ENCODE measurements at places on chromosomes 3 and 15.

GRCh38 chr3:67361323-67361722 lies 293.1 kb downstream of the SUCLG2 start:
- no peak for DNase-seq

DNA sequence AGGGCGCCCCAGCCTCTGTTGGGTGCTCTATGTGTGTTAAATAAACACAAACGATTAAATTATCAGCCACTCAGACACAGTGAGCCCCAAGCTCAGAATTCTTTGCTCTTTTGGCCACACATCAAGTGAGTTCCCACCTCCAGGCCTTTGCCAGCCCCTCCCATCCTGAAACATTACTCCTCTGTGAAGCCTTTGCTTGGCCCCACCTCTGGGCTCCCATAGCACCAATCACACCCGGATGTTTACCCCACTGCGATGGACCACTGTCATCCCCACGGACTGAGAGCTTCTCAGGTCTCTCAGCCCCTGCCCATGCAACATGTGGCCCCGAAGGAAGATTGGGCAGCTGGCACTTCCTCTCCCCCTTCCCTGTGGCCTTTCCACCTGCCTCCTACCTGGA lies 85.1 kb downstream of the NUP210 start:
- DNase-seq: no peak

DNA sequence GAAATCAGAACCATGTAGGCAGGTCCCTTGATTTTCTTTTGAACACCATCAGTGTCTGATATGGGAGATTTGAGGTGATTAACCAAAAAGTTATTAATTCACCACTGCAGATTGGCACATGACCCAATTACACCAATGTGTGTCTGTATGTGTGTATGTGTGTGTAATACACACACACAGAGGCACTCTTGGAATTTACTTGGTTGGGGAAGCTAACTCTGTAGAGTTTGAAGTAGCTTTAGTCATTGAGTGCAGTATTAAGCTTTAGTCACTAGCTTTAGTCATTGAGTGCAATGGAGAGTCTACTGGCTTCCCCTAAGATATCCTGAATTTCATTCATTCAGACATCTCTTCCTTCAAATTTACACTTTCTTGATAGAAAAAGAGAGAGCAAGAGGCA lies 109.4 kb upstream of the C15orf61 start:
- no peak for DNase-seq

GRCh38 chr3:124653797-124654469 lies 76.3 kb upstream of the UMPS start:
- DNase-seq: no peak

DNA sequence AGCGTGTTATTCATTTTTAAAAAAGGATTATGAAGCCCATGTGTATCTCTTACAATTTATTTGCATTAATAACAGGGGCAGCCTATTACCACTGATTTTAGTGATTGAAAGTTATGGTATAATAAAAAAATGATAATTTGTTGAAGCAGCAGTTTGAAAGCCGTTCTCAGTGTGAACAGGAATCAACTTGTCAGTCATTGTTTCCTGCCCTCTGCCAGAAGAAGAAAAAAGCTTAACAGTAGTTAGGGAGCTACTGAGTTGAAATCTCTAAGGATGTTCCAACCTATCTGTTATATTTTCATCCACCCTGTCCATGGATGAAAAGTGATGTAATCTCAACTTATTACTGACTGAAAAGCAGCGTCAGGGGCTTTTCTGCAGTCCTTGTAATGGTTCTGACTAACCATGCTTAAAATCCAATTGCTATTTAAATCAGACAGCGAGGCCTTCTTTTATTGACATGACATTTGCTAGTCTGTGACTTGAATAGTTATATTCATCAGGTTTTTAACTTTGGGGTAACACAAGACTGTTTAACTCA lies 486.7 kb downstream of the ROBO2 start:
- no peak for DNase-seq

DNA sequence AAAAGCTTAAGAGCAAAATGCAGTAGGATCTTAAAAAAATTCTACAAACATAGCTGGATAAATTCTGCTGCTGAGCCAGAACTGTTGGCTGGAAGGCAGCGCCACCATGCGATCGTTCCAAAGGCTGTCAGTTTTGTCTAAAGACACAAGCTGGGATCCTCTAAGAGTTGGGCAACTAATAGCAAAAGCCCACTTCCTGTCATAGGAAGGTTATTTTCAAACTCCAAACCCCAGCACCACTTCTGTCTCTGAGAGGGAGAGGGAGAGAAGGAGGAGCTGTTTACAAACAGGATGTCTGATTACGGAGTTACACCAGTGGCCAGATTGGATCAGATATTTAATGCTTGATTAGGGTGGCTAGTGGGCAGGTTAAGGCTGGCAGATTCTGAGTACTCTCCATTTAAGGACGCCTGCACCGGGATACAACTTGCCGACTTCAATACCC lies 44.0 kb downstream of the EIF4E3 start:
- peak; percentile 82 for DNase-seq

- peak; percentile 96 for DNase-seq
These were observed 30.7 kb upstream of the ANPEP start for GRCh38 chr15:89845305-89845893.

DNA sequence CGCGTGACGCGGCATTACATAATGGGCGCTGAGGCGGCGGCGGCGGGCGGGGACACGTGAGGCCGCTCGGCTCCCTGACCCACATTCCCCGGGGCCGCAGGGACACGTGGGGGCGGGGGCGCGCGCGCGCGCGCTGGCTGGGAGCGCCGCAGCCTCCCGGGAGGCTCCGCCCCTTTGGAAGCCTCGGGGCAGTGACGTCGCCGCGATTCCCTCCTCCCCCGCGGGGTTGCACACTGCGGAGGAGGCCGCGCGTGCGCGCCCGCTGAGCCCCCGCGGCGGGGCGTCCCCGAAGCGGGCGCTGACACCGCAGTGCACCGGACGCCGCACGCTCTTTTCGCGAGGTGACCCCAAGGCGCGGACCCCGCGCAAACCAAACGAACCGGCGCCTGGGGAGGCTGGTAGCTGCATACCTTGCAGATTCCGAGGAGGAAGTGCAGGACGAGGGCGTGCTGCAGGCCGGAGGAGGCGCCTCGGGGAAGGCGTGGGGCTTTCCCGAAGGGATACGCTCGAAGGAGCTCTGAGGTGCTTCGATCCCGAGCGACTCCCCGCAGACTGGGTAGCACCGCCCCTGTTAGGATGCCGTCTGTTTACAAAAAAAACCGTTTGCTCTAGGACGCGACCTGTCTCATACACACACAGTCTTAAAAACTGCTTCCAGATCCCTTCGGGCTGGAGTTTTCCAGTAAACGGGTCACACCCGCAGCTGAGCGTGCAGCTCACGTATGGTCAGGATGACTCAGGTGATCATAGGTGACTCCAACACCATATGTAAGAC lies 1.0 kb downstream of the NR1D2 start:
- DNase-seq: peak; percentile 97

DNA sequence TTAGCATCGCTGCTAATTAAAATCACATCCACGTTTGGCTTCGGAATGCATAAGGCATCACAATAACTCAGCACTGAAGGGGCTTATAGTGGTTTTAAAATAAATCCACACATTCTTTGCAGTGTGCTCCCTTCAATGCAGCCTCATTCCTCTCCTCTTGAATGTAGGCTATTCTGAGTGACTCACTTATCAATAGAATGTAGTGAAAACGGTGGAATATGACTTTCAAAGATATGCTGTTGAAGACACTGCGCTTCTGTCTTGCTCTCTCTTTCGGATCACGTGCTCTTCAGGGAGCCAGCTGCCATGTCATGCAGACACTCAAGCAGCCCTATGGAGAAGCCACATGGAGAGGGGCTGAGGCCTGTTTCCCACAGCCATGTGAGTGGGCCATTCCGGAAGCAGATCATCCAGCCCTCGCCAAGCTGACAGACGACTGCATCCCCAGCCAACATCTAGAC lies 87.4 kb downstream of the CRYGS start:
- no peak for DNase-seq

GRCh38 chr3:5271372-5271683 lies 83.8 kb downstream of the EDEM1 start:
- DNase-seq: no peak

DNA sequence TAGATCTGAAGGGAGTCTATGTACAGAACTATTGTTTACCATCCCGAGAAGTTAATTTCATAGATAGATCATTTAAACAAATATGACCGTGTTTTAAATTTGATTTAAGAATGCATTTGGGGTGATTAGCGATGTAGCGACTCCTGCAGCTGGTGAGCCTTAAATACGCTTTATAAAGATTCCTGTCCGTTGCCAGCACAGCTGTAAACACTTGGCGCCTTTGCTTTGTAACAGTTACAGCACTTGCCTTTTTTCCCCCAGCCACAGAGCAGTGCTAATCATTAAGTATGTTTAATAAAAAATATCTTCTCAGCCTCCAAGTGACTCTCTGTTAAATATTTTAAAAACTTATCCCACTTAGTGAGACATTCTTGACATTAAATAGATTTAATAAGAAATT lies 333.8 kb downstream of the FEZF2 start:
- DNase-seq: no peak

DNA sequence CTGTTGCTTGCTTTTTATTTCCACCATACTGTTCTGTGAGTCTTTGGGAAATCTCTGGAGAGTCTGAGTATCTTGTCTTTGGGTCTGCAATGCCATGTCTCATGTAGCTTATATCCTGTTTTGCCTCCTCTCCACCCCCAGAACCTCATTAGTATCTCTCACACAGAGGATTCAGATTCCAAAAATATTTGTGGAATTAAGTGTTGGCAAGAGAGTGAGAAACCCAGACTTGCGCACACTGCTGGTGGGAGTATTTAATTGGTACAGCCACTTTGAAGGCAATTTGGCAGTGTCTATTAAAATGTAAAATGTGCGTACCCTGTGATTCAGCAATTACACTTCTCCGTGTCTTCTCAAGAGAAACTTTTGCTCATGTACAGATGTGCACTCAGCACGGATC lies 68.6 kb downstream of the ZNF621 start:
- DNase-seq: no peak

DNA sequence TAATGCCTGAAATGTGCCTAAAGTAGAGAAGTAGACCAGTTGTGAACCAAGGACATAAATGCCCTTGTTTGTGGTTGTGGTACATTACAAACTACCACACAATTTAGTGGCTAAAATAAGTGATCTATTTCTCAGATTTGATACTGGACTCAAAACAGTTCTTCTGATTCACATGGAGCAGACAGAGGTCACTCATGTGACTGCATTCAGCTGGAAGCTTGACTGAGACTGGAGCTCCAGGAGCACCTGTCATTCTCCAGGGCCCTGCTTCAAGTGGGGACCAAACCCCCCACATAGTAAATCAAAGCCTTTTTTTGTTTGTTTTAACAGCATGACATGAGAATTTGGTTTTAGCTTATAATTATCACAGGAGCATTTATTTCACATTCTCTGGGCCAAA lies 301.2 kb downstream of the OXSM start:
- no peak for DNase-seq

- no peak for DNase-seq
These were observed 142.7 kb upstream of the IGF1R start for GRCh38 chr15:98505611-98506031.

GRCh38 chr3:84904816-84905555 lies 53.8 kb upstream of the CADM2 start:
- DNase-seq: no peak

DNA sequence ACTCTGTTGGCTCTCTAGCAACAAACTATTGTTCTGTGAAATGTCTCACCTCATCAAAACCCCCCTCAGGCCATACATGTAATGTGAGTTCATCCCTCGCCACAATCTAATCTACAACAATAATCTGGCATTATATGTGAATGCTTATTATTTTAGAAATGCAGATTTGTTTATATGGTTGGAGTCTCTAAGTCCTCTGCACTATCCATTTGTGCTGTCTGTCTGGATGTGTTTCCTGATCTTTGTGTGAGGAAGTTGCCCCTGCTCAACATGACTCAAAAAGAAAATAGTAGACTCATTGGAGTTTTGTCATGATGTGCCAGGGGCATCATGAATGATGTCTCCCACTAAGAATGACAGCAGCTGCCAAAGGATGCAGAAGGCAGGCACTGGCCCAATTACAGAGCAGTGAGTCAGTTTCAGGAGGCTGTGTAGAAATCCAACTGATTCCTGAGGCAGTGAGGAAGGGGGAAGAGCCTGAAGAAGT lies 161.6 kb upstream of the PDZRN3 start:
- peak; percentile 84 for DNase-seq

GRCh38 chr3:94179059-94179458 lies 116.2 kb downstream of the NSUN3 start:
- DNase-seq: no peak

GRCh38 chr3:60095516-60095915 lies 1045.7 kb upstream of the CFAP20DC start:
- no peak for DNase-seq

DNA sequence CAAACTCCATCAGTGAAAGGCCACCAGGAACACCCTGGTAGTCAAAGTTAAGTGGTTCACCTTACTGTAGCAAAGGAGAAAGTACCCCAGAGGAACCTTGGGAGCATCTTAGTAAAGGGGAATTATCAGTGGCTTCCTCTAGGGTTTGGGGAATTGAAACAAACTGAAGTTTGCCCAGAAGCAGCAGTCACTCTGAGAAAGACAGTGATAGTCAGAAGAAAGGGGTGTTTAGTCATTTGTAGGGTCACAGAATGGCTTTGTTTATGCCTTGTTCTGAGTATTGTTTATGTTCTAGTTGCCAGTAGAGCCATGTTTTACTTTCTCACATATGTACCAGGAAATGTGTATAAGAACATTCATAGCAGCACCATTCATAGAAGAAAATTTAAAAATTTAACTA lies 93.8 kb downstream of the FHIT start:
- DNase-seq: no peak

DNA sequence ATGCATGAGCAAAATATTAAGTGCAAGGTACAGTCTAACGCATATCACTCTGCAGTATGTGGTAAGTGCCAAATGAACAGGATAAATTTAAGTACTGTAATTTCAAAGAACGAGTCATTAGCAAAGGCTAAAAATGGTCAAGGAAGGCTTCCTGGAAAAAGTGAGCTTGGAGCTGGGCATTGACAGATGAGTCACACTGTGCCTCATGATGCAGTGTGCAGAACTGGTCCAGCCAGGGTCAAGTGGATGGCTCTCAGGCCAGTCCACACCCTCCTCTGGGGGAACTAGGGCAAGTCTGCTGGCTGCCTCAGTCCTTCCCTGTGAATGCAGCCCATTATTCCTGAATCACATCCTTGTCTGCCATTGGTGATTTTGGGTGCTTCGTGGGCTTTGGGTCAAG lies 76.3 kb downstream of the CACNA1D start:
- peak; percentile 2 for DNase-seq

DNA sequence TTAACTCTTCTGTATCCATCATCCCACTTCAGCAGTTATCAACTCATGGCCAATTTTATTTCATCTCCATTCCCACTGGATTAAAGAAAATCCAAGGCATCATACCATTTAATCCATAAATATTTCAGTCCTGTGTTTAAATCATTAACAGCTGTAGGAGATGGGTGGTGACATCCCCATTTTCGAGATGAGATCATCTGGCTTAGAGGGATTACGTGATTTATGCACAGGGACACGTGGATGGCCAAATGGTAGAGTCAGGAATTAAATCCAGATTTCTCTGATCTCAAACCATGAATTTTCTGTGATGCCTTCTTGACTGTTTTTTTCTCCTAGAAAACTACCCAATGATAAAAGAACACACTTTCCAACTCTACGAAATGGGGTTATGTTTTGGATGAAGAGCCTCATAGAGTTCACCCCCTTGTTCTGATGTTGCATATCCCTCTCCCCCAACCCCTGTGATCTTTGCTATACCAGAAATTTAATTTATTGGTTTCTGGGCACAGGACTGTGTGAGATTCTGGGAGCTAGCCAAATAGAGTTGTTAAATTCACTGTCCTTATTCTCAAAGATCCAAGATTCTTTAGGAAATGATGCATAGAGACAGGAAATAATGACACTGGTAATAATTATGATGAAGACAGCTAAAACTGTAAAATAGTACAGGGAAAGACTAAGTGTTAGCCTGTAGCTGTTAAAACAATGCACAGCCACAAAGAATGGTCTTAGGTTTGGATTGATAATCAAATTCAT lies 7.4 kb downstream of the ZNF589 start:
- no peak for DNase-seq

Data from cardiac fibroblast (primary cell).